ENCODE measurements at places on chromosomes 7 and 10. TPM values are rescaled to one million over a fixed set of nuclear protein-coding genes. Genes with fewer than 3 reads are reported as not detected.

Gene MET
- total RNA-seq = 103 TPM

Gene SFTPA1
- total RNA-seq = not detected

Gene CCDC3
- 0.94 TPM for total RNA-seq

Gene SPDYE6
- not detected for total RNA-seq

Gene SLC13A1
- not detected for total RNA-seq

Gene LIPK
- total RNA-seq = not detected

Gene PAX4
- total RNA-seq = not detected

Gene ATOH7
- 0.34 TPM for total RNA-seq

Gene SMKR1
- 7.1 TPM for total RNA-seq

Gene CFAP43
- 0.17 TPM for total RNA-seq

Gene GPER1
- total RNA-seq = 0.69 TPM

Gene FOXP2
- not detected for total RNA-seq

Gene CD36
- not detected for total RNA-seq

Gene CPN1
- total RNA-seq = 0.20 TPM

Gene CPVL
- total RNA-seq = 0.20 TPM

Gene MBL2
- total RNA-seq = not detected

Gene AKR1C8
- not detected for total RNA-seq

Gene CDH23
- 2.0 TPM for total RNA-seq

Measured in A549 treated with CpdA at 1 μM for 4 hours (cell line).